ENCODE measurements at places on chromosomes 5 and 9.
A peak's percentile ranks its signal among the peaks of the same experiment; 100 is the strongest.

DNA sequence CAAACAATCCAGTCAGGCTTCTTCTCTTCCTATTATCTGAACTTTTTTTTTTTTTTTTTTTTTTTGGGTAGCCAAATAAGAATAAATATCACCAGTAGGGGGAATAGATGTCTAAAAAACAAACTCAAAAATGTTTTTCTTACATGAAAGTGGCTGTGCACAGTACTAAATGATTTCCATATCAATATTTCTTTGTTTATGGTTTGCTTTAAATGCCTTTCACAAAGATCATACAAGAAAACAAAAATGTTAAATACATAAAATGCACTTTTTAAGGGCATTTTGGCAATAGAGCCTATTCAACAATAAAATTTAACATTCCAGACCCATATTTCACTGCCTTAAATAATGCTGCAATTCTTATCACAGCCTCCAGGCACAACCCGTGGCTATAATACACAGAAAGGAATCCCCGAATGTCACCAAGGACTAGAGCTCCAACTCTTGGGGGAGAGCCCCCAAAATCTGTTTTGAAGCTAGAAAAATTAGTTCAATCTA is 91.1 kb upstream of the TBCA start:
- DNase-seq = peak; percentile 34

DNA sequence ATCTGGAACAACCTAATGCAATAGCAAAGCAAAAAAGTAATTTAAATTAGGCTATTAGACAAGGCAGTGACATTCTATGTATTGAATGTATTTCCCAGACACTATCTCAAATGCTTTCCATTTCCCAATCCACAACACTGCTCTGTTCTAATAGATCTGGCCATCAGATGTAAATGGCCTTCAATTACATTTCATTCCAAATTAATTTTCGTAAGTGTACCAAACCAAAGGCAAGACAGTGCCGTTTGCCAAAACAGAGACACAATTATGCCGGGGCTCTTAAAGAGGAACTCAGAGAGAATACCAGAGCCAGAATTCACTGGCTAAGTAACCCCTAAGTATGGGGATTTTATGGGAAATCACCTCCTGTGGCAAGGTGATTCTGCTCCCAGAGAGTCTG is 63.1 kb downstream of the GNAQ start:
- DNase-seq = no peak

DNA sequence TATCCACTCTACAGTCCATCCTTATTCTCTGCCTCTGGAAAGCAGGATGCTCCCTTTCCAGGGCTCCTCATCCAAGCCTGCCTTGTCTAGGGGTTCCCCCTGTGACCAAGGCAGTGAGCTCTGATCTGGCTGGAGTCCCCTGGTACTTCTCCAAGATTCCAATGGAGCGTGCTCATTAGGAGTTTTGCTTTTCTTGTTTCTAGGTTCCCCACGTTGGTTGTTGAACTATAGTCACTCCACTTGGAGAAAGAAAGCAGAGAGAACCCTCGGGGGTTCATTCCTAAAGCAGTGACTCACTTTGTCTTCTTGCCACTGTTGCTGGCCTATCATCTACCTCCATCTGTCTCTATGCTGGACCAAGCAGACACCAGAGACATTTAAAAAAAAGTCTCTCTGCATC is 192.6 kb downstream of the TLE4 start:
- DNase-seq = no peak

GRCh38 chr5:137565450-137565849 is 66.3 kb upstream of the SPOCK1 start:
- no peak for DNase-seq

- DNase-seq = no peak
Measured at GRCh38 chr5:110413856-110414255, 312.6 kb downstream of the TMEM232 start.

DNA sequence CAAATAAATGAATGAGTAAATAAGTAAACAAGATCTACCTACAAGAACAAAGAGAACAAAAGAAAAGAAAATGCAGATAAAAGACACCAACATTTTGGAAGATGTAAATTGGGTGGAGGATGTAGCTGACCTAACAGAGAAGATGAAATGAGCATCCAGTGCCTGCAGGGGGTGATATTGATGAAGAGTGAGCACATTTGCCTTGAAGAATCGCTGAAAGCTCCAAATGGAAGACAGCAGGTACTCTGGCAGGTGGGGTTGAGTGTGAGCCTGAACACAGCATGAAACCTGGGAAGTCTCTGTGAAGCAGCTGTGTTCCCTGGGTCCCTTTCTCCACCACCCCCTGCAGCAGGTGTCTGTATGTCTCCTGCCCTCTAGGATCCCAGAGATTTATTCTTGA is 125.6 kb downstream of the NXNL2 start:
- no peak for DNase-seq

DNA sequence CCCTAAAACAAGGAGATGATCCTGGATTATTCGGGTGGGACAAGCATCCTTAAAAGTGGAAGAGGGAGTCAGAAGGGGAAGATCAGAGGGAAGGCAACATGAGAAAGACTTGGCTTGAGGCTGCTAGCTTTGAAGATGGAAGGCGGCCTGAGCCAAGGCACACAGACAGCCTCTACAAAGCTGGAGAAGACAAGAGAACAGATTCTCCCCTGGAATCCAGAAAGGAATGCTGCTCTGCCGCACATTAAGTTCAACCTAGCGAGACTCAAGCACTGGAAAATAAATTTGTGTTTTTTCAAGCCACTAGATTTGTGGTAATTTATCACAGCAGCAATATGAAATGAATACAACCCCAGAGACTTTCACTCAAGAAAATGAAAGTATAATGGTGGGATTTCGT is 17.9 kb downstream of the SLC36A3 start:
- no peak for DNase-seq
